ENCODE measurements at places on chromosomes 12 and 14.
A peak's percentile ranks its signal among the peaks of the same experiment; 100 is the strongest.

GRCh38 chr14:68669111-68669511 is 123.8 kb downstream of the ZFP36L1 start:
- no peak for DNase-seq

DNA sequence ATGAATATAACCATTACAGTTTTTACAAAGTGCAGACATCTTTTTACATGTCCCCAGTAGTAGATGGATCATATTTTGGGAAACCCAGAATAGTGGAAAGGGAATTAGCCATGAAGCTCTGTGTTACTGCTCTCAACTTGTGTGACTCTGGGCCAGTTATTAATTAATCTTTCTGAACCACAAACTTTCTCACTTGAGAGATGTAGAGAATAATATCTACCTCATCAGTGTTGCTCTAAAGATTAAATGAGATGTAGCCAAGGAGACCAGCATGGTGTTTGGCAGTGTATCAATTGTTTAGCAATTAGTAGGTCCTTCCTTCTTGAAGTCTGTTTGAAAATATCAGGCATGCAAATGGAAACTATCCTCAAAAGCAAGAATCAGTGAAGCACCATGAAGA is 169.2 kb downstream of the TMTC2 start:
- DNase-seq: no peak

DNA sequence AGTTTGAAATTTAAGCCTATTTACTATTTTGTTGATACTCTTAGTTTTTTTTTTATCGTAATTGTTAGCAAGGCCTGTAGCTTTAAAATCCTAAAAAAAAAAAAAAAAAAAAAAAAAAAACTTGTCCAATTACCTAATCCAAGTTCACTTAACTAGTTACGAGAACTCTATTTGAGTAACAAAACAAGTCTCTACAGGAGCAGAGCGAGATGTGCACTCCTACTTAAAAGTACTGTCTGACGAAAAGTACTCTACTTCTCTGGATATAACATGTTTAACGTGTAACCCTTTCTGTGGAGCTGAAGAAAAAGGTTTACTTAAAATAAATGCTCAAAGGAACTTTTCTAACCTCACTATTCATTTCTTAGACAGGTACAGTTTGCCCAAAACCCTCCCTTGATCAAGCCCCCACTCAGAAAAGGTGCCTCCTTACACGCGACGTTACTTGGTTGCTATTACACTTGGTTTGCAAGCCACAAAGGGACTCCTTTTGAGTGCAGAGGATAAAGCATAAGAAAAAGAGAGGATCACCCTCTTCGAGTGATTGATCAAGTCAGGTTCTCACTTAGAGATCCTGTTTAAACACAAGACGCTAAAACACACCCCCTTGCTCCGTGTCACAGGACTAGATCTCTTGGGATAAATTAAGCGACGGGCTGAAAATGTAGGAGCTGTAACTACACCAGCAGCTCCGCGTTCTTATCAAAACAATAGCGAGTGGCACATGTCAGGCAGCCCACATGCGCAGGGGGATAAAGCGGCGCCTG is 2.2 kb downstream of the BAZ1A start:
- no peak for DNase-seq

DNA sequence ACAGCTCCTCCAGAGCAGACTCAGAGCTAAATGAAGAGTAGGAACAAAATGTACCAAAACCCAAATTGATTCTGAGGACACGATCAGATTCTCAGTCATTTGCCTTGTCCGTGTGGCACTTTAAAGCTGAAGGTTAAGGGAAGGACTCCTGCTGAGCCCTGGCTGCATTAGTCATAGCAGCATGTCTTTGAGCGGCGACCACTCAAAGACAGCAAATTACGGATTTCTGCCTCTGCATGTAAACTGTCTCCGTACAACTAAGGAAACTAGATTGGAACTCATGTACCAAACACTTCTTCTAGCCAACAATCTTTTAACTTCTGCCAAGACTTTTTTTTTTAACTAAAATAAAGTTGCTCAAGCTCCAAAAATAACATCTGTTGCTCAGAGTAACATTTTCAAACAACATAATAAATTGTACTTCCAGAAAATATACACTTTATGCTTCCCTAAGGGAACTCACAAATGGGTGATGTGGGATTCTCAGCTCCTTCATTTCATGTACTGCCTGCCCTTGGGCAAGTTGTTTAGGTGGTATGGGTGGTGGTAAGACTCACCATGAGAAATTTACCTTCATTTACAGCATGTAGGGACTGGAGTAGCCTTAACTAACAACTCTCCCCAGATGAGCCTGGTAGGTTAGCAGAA is 56.1 kb downstream of the RERG start:
- no peak for DNase-seq

DNA sequence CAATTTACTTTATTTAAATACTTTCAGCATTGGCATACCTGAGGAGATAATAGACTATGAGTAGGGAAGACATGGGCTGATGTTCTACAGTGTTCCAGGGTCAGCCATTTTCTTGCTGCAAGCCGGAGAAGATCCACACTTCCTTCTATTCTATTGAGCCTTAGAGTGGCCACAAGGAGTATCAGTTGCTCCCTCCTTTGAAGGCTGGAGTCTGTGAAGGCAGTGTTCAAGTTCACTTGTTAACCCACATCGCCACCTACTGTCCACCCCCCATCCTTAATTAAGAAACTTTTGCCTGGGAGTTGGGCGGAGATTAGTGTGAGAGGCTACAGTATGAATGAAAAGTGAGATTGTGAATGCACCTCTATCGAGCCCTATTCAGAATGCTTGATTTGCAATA is 666.6 kb downstream of the NRXN3 start:
- no peak for DNase-seq

- no peak for DNase-seq
Observed at GRCh38 chr12:105409801-105410471, 79.4 kb downstream of the C12orf75 start.

GRCh38 chr14:91380610-91381371 is 36.8 kb downstream of the CCDC88C start:
- DNase-seq: no peak

DNA sequence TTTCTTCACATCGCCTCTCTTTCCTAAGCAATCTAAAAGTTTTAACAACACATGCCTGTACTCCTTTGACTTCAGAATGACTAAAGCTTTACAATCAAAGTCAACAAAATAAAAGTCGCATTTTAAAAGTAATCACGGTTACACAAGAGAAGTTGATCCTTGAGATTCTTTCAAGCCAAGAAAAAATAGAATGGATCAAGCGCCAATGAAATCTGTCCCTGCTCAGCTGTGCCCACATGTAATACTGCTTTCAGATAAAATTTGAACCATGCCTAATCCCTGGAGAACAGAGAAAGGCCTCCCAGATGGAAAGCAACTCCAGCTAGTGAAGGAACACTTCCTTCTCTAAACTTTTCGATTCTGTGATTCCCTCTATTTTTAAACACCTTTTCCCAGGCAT is 113.1 kb downstream of the FBXL14 start:
- DNase-seq: no peak

- no peak for DNase-seq
Observed at GRCh38 chr14:61130512-61131260, 149.6 kb downstream of the SLC38A6 start.

- no peak for DNase-seq
Observed at GRCh38 chr14:95765051-95765450, 51.1 kb upstream of the TCL1A start.

DNA sequence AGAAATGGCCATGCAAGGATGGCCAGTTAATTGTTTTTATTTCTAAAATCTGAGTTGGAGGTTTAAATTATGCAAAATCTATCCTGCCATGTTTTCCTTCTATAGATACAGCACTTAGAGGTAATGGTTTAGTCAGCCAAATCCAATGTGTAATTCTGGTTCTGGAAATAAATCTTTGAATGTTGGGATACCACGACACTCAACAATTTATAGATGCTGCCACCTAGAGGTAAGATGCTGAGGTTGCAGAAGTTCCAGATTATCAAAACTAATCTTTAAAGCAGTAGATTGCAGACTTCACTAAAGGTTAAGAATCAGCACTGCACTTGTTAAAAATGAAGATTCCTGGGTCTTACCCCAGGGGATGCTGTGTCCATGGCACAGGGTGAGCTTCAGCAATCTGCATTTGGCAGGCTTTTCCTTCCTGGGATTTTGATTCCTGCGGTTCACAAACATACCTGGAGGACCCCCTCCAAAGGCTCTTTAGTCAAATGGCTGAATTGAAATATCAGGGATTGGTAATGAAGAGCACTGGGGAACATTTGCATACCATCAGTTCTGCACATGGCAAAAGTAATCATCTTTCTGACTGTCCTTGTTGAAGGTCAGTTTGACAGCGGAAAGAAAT is 53.4 kb upstream of the ANO4 start:
- no peak for DNase-seq

- no peak for DNase-seq
Observed at GRCh38 chr14:54818201-54819133, 84.2 kb downstream of the GCH1 start.

DNA sequence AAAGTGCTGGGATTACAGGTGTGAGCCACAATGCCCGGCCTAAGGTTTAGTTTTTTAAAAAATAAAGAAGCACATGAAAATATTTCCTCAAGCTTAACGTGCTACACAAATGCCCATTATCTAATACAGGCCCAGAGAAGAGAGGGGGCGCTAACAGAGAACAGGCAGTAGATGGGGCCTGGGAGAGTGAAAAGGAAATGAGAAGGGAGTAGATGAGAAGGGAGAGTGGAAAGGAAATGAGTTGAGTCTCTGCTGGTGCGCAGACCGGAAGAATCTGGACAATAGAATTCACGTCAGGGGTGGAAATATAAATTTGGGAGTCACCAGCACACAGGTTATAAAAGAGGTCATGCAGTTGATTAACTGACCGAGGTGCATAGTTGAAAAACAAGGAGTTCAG is 10.7 kb downstream of the PXN start:
- no peak for DNase-seq

DNA sequence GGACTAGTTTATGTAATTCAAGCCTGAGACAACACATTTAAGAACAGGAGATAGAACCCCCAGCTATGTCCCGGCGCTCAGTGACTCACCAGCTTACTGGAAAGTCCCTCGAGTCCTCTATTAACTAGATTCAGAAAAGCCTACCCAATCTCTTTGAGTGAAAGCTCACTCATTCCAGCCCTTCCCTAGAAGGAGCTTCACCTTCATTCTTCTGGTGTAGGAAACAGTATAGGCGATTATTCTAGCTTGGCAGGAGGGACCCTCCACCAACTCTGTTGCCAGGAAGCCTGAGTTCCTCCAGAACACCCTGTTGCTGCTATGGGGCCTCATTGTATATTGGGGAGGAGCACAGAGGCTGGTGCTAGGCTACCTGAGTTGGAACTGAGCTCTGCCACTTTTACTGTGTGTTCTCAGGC is 57.2 kb upstream of the AEBP2 start:
- peak; percentile 46 for DNase-seq

DNA sequence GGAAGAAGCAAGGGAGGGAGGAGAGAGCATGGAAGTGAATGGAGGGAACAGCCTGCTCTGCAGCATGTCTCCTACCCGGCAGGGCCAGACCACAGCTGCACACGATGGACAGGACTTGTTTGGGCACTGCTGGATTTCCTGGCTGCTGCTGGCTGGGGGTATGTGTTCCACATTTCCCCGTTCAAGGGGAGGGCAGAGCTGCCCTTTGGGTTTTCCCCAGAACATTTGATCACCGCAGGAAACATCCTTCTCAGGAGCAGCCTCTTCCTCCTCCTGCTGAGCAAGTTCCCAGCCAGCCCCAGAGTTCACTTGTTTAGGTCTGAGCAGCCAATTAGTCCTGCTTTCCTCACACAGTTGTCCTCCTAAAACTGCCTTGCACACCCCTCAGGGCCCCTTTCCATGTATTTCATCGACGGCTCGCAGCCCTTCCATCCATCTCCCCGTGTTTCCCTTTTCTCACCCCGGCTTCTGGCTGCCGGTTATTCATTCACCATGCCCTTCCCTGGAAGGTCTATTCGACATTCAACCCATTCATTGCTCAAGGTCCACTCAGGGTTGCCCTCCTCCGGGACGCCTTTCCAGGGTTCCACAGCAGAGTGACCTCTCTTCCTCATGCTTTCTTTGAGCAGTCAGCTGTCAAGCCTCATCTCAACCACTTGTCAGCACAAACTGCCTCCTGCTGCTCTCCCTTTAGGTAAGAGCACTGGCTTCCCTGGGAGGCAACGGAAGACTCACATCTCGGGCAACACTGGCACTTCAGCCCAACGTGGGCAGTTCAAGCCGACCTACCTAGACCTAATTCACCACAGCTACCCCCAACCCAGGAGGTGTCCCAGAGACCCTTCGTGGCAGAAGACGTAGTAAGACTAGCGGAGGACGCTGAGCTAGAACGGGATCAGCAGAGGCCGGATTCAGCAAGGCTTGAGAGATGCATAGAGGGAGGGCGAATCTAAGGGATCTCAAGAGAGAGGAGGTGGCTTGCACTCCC is 20.1 kb upstream of the ANO2 start:
- DNase-seq: no peak

- no peak for DNase-seq
Observed at GRCh38 chr14:56149151-56149550, 30.9 kb downstream of the PELI2 start.

DNA sequence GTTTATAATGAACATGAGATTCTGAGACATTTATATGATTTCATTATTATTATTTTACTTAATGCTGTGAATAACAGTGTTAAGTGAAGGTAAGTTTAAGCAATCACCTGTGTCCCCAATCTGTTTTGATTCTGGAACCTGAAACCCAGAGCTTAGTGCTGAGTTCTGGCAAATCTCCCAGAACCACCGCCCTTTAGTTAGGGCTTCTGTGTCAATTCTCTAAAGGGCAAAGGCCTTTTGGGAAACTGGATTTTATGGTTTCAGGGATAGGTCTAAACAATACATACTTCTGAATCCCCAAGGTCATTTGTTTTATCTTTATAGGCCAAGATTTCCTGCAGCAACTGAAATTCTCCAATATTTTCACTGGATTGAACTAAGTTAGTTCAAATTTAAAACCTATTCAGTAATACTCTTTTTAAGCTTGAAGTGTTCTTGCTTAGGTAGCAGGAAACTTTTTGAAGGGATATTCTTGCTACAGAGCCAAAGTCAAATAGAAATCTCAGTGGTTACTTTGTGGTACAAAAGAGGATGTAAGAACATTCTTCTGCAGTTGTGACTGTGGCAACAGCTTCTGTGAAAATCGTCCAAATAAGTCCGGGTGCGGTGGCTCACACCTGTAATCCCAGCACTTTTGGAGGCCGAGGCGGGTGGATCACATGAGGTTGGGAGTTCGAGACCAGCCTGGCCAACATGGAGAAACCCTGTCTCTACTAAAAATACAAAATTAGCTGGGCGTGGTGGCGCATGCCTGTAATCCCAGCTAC is 10.0 kb upstream of the PKP2 start:
- DNase-seq: no peak

- DNase-seq: no peak
Observed at GRCh38 chr12:96719660-96720362, 187.2 kb upstream of the NEDD1 start.

GRCh38 chr12:121797937-121798786 is 4.7 kb upstream of the RHOF start:
- no peak for DNase-seq

GRCh38 chr14:48973151-48973550 is 613.0 kb downstream of the RPS29 start:
- DNase-seq: no peak
